ENCODE measurements at places on chromosomes 6 and 20. TPM values are rescaled to one million over a fixed set of nuclear protein-coding genes. Genes with fewer than 3 reads are reported as not detected.

DNA sequence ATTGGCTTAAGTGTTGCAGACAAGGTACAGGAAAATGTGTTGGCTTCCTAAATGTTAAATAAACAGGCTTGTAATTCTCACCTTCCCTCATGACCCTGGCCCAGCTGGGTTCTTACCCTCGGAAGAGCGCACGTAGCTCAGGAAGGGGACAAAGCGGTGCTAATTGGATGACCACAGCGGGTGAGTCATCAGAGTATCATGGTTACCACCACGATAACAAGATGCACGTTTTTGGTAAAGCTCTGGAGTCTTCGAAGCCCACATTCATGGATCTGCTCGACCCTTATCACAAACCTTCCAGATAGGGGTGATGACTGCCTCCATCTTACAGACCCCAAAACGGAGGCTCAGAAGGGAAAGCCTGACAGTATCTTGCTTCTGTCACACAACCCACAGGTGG lies 32.8 kb downstream of the APCDD1L start:
- no peak for DNase-seq

DNA sequence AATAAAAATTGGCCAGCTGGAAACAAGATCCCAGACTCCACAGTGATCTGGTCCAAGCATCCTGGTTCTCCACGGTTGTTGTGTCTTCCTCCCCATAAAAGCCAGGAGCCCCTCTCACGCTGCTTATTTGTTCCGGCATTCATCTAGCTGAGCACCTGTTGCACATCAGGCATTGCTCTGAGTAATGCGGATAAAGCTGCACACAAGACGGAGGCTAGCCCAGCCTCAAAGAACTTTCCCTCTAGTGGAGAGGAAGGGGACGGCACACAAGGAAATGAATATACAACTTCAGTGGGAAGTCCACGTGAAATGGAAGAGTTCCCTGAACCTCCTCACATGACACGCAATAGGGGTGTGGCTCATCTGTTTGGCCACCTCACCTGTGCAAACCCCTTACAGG lies 30.3 kb upstream of the NXT1 start:
- DNase-seq: no peak

CASS4 gene
- total RNA-seq: 14.4 TPM

- DNase-seq: no peak
These were observed 55.0 kb downstream of the FILIP1 start for GRCh38 chr6:75438442-75439116.

- DNase-seq: no peak
These were observed 506.6 kb downstream of the RNF144B start for GRCh38 chr6:18893540-18894269.

RALGAPA2 gene
- total RNA-seq: 55.4 TPM

- DNase-seq: no peak
These were observed 53.6 kb upstream of the FYN start for GRCh38 chr6:111926731-111927302.

- no peak for DNase-seq
These were observed 74.3 kb downstream of the ANKRD60 start for GRCh38 chr20:58154113-58154512.

GRCh38 chr6:124947971-124948451 lies 14.2 kb upstream of the RNF217 start:
- DNase-seq: no peak

DNA sequence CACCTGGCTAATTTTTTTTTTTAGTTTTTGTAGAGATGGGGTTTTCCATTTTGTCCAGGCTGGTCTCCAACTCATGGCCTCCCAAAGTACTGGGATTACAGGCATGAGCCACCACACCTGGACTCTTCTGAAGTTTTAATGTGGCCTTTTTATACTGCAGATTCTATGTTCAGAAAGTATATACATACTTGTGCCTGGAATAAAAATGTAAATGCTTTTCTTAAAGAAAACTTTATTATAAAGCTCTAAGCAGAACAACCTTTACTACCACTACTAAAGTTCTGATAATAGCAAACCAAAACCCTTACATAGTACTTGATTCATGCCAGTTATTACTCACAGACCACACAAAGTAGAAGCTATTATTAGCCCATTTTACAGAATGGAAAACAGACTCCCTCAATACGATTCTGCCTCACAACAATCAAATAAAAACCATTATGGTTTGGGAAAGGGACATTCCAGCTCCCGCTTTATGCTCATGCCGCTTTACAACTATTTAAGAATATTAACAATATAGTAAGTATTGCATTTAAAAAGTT lies 5.3 kb downstream of the PHIP start:
- DNase-seq: no peak

GRCh38 chr6:11297376-11297729 lies 64.9 kb upstream of the NEDD9 start:
- DNase-seq: no peak

GRCh38 chr6:149978610-149979009 lies 14.9 kb downstream of the ULBP1 start:
- no peak for DNase-seq

ARHGAP40 gene
- 0.44 TPM for total RNA-seq

CD83 gene
- 14.2 TPM for total RNA-seq

DNA sequence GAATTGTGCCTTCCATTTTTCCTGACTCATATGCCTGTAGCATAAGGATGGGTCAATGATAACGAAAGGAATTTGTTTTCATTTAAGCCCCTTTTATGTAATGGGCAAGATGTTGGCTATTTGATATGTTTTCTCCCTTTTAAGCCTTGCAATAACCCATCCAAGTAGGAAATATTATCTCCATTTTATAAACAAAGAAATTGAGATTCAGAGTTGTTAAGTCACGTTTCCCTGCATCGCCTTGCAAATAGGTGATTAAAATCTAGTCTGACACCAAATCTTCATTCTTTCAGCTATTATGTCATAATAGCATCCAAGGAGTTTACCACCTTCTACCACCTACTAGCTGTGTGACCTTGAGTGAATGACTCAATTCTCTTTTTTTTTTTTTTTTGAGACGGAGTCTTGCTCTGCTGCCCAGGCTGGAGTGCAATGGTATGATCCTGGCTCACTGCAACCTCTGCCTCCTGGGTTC lies 7.0 kb downstream of the HNF4A start:
- no peak for DNase-seq

- no peak for DNase-seq
These were observed 257.8 kb downstream of the CDC5L start for GRCh38 chr6:44645276-44645675.

DNA sequence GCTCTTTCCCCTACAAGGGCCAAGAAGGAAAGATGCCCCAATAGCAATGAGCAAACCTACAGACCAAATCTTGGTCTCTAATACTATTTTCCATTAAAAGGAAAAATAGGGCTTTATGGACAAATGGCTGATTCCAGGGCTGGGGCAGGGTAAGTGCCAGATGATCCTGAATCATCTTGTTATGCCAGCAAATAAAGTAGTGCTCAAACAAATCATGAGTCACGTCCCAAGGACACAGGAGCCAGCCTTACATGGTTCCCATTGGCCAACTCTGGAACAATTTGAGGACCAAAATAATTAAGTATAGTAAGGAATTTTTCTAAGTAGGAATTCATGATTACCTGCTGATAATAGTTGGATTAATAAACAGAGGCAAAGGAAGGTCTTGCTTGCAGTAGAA lies 53.2 kb upstream of the NKX2-4 start:
- DNase-seq: no peak

GRCh38 chr6:156821707-156822106 lies 44.5 kb downstream of the ARID1B start:
- DNase-seq: no peak

RBBP8NL gene
- 1.1 TPM for total RNA-seq

GRCh38 chr6:38134704-38135088 lies 315.2 kb downstream of the ZFAND3 start:
- no peak for DNase-seq

DNA sequence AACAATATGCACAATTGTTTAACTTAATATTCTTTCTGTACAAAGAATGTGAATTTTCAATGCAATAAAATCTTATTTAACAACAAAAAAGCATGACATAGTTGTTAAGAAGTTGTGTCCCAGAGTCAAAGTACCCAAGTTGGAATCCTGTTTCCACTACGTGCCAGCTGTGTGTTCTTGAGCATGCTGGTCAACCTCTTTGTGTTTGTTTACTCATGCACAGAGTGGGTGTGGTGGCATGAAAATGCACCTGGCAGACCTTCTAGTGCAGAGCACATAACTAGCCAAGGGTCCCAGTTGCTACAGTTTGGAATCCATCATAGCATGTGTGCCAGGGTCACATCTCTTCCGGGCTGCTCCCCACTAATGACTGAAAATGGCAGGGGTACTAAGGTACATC lies 24.7 kb upstream of the MOCS1 start:
- no peak for DNase-seq

CBLN4 gene
- 0.26 TPM for total RNA-seq

DNA sequence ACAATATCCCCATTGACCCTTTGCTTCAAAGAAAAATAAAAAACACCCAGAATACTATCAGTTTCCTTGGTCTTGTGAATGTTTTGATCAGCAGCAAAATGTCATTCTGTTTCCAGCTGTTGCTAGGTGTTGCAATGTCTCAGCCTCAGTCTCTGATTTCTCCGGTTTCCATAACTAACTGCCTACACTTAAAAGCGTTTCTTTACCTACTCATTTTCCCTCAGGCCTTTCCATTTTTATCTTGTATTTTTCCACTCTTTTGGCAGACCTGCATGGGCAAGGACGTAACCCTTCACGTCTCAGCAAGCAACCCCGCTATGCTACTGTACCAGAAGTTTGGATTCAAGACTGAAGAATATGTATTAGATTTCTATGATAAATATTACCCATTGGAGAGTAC lies 49.4 kb downstream of the KAT14 start:
- no peak for DNase-seq

- no peak for DNase-seq
These were observed 33.2 kb downstream of the PLEKHG1 start for GRCh38 chr6:150632785-150633485.

PI3 gene
- total RNA-seq: 165 TPM

DNA sequence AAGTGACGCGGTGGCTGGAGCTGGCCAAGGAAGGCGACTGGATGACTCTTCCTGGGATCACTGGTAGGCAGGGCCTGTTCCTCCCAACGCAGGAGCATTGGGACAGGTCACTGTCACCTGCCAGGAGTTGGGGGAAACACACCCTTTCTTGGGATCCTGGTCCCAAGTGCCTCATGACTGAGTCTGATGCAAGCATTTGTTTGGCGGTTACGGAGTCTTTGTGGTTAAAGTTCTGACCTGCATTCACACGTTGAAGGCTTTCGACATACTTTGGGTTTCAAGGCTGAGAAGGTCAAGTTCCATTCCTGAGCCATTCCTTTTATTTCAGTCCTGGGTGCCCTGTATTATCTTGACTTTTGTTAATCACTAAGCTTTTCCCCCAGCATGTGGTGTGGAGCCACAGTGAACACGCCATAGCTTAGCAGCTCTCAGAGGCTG lies 6.0 kb downstream of the PNLDC1 start:
- no peak for DNase-seq

DNA sequence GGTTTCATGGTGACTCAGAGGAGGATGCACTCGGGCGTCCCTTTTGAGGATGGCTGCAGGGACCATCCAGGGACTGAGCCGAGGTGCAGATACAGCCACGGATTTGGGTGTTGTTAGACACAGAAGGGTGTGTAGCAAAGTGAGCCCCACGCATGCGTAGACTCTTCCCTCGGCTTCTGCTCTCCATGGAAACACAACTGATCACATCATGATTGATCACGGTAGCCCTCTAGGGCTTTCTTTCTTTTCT lies 606 bp upstream of the ULBP1 start:
- no peak for DNase-seq

DNA sequence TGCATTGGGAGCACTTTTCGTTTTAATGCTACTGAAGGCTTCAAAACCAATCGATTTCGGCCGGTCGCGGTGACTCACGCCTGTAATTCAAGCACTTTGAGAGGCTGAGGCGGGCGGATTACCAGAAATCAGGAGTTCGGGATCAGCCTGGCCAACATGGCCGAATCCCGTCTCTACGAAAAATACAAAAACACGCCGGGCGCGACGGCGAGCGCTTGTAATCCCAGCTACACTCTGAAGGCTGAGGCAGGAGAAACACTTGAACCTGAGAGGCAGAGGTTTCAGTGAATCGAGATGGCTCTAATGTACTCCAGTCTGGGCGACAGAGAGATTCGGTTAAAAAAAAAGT lies 58.4 kb downstream of the TRIM38 start:
- no peak for DNase-seq

GRCh38 chr6:13415283-13415682 lies 72.1 kb downstream of the GFOD1 start:
- DNase-seq: no peak

DNA sequence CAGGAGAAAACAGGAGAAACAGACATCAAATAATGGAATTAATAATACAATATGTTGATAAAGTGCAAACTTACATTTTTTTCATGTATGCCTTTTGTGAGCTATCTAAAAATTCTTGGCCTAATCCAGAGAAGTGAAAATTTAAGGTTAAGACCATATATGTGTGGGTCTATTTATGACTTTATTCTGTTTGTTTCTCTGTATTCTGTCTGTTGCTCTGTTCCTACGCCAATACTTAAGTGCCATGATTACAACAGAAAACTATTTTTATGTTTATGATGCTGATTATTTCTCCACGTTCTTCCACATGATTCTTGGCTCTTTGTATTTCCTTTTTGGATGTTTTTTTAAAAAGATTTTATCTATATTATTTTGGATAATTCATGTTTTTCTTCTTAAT lies 109.6 kb upstream of the MAP3K4 start:
- DNase-seq: peak; percentile 63

- DNase-seq: no peak
These were observed 497.0 kb downstream of the MAFB start for GRCh38 chr20:40192081-40192480.

LY86 gene
- total RNA-seq: 11.1 TPM

B3GALT4 gene
- 12.9 TPM for total RNA-seq

SLC32A1 gene
- not detected for total RNA-seq

GRCh38 chr20:56851552-56851951 lies 222.4 kb downstream of the TFAP2C start:
- DNase-seq: no peak

GRCh38 chr6:33723371-33724085 lies 12.0 kb upstream of the UQCC2 start:
- DNase-seq: no peak

DNA sequence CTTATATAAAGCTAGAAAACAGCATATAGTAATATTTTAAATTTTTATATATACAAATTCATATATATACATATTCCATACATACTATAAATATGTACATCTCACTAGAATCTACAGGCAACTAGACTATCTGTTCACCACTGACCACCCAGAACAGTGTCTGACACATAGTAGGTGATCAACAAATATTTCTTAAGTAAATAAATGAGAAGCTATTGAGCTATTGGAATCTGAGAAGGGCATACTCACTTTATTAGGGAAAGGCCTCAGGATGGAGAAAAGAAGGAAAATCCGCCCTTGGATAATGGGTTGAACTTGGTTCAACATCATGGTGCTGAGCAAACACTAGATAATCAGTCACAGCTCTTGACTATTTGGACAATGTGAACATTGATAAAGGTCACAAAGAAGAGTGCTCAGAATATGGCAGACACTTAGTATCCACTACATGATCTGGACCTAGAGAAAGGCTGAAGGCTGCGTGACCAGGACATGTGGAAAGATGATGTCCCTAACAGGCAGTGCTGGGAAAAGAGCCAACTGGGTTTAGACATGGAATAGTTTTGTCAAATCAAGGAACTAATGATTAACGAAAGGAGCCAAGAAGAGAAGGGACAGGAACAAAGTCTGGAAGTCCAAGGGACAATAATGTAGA lies 186.1 kb downstream of the TASP1 start:
- DNase-seq: no peak

GRCh38 chr6:129599467-129599866 lies 110.5 kb downstream of the ARHGAP18 start:
- DNase-seq: no peak

Measured in left lung (tissue), 14 donors.